ENCODE measurements at places on chromosomes 13 and 19. TPM values are rescaled to one million over a fixed set of nuclear protein-coding genes. Genes with fewer than 3 reads are reported as not detected.

DNA sequence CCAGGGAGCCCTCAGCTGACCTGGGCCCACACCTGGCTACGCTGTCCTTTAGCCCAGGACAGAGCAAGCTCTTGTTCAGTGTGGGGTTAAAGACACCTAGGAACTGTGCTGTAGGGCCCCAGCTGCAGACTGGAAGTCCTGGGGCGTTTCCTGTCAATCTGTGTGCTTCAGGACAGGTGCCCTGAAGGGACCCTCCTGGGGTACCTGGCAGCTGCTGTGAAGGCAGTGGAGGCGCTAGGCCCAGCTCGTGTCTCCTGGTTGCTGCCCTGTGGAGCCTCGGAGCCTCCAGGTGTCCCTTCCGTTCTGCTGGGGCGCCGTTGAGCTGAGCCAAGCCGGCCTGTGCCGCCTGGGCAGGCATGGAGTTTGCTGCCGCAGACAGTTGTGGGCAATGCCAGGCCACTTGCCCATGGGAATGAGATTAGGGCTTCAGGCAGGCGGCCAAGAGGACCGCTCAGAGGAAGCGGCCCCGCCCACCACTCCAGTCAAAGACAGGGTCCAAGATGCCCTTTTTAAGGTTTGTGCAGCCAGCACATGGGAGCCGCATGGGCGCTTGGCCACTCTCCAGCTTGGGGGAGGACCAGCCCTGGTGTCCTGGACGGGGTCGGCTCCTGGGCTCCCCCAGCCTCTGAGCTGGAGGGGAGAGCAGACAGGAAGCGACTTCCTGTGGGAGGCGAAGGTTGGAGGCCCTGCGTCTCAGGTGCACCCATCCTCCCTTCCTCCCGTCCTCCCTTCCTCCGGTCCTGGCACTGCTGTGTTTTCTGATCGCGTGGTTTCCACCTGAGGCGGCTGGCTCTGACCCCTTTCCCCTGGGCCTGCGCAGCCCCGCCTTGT, 4.0 kb downstream of the PTBP1 start:
- DNase-seq, result no peak

- DNase-seq, result no peak
These were observed 502.7 kb downstream of the FGF9 start for GRCh38 chr13:22173610-22174009.

DNA sequence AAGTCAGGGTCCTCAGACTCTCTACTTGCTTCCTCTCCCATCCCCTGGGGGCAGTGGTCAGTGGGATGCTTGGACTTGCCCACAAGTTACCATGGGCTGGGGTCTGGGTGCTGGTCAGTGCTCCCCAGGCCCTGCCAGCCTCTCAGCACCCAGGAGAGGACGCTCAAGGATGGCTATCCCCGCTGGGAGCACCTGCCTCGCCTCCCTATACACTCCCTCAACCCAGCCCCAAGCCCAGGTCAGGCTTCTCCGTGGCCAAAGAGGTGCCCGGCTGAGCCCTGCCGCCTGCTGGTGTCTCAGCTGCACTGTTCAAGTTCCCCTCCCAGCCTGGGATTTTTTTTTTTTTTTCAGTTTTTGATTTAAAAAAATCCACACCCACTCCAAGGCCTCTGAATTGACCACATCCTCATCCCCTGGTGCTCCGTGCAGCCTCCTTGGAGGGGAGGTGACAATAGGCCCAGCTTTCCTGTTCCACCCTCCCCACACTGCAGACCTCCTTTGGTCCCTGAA, 10.8 kb downstream of the F2RL3 start:
- no peak for DNase-seq

DNA sequence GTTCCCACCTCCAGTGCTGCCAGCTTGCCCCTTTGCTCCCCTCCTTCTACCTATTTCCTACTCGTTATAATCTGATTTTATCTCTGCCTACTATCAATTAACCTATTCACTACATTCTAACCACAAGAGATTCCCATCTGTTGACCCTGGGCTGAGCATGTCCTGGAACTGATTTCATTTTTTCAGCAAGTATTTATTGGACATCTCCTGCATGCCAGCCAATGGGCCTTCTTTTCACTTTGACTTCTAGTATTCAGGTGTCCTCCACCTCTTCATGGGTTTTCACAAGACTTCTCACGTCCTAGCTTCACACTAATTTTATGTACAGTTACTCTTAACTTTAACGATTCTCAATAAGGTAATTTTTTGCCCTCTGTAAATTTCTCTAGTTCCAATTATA, 282.7 kb upstream of the KLHL1 start:
- DNase-seq, result no peak

DNA sequence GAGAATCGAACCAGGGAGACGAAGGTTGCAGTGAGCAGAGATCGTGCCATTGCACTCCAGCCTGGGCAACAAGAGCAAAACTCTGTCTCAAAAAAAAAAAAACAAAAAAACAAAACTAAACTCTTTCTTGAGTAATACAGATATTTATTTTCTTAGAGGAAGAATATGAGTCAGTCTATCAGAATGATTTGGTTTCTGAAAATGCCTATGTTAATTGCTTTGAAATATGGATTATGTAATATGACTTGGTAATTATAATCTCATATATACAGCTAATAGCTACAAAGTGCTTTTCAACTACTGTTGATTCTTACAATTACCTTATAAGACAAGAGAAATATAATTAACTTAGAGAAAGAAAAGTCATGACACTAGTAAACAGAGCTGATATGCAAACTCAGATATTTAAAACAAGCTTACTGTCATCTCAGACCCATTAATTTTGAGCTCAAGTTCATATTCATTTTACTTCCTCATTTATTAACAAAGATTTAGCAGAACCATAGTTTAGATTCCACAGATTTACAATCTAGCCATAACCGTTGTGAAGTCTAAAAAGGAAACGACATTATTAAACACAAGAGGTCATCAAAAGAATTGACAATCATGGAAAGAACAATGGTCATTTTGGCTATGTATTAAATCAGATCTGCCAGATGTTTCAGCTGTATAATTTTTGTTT, 88.0 kb downstream of the TBC1D4 start:
- no peak for DNase-seq

DNA sequence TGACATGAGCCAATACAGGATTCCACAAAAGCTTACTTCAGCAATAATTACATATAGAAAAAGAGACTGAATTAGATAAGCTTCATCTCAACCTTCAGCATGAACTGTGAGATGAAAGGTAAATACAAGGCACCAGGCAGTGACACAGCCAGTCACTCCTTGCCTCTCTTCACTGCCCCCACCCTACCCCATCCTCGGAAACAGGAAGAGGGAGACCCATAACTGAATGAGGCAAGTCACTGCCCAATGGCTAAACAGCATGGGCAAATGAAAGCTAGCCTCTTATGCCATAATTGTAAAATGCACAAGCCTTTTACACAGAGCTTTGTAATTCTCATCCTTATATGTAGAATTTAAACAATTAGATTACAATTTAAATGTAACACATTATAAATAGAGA, 1.7 kb downstream of the ZNF160 start:
- DNase-seq, result no peak

- no peak for DNase-seq
These were observed 249.5 kb upstream of the SLC10A2 start for GRCh38 chr13:103315711-103316110.

C19orf73 gene
- 1.4 TPM for total RNA-seq

PEAK3 gene
- total RNA-seq, result 1.0 TPM

ADPRHL1 gene
- 8.6 TPM for total RNA-seq

PBX4 gene
- not detected for total RNA-seq

All from esophagus muscularis mucosa (tissue), 4 donors.